Activated CD8-positive, alpha-beta T cell treated with anti-CD3 and anti-CD28 coated beads, Interleukin-2, amount 10 ng/mL, durations not matched to agents 7 days and 5 days (primary cell): ENCODE measurements at places on chromosomes 13 and 19. TPM values are rescaled to one million over a fixed set of nuclear protein-coding genes. Genes with fewer than 3 reads are reported as not detected.

Gene SYNE4
- 1.8 TPM for total RNA-seq

Gene BICRA
- 15.0 TPM for total RNA-seq

Gene MCF2L
- 1.0 TPM for total RNA-seq

Gene VSTM2B
- total RNA-seq, result not detected

Gene POU2F2
- 15.7 TPM for total RNA-seq

Gene EFNA2
- not detected for total RNA-seq

Gene IGFL2
- not detected for total RNA-seq

Gene CEACAM4
- total RNA-seq, result not detected

Gene PNPLA6
- 173 TPM for total RNA-seq

Gene TLE6
- total RNA-seq, result 2.7 TPM

Gene ICAM5
- total RNA-seq, result 0.57 TPM

Gene KLK6
- total RNA-seq, result not detected

Gene CFAP97D2
- total RNA-seq, result not detected

Gene ZNF665
- total RNA-seq, result 5.9 TPM

Gene GJA3
- total RNA-seq, result 0.16 TPM

Gene C19orf38
- 1.1 TPM for total RNA-seq
